Activated CD8-positive, alpha-beta memory T cell treated with anti-CD3 and anti-CD28 coated beads for 4 hours (primary cell): ENCODE measurements at places on chromosomes 1 and 21.

DNA sequence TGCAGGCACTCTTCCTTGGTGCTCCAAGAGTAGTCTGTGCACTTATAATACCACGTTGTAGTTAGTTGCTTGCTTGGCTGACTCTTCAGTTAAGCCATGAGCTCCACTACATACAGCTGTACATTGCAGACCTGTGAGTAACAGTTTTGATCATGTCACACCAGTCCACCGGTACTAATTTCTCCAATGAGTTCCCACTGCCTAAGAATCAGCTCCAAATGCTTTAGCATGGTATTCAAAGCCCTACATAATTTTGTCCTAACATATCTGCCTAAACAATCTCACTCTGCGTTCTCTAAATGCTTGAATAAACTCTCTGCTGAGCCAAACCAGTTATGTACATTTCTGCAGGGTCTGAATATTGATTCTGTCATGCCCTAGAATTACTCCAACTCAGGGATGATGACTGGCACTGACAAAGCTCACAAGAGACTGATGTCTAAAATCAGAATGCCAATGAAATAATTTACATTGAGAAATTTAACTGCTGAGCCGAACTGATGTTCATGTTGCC, 200.7 kb downstream of the LHX8 start:
- no peak for DNase-seq

DNA sequence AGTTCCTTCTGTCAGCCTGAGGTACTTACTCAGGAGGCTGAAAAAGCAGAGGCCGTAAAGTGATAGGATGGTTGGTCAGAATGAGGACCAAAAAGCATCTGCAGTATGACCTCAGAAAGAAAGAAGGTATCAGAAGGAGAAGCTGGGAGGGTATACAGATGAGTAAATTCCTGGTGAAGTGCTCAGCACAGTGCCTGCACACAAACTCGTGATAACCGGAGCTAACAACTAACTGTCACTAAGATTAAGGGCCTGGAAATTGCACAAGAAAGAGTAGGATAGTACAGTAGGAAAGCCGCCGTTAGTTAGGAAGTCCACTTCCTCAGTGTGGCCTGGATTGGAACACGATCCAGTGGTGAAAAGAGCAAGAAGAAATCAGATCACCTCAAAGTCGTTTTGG, 62.6 kb downstream of the VPS26C start:
- no peak for DNase-seq

DNA sequence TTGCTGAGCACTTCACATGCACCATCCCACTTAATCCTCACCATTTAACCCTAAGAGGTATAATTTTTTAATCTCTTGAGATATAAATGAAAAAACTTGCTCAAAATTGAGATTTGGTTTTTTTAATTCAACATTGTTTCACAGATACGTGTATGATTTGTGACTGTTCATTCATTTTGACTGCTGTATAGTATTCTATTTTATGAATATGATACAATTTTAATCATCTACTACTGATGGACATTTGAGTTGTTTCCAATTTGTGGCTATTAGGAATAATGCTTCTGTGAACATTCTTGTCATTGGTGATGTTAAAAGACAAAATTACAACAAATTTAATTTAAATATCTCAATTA, 617 bp upstream of the ZMYM6 start:
- no peak for DNase-seq

- DNase-seq: no peak
These were observed 9.3 kb downstream of the RNF187 start for GRCh38 chr1:228496494-228496893.

GRCh38 chr1:225772323-225772768, 5.3 kb upstream of the SRP9 start:
- DNase-seq: no peak

DNA sequence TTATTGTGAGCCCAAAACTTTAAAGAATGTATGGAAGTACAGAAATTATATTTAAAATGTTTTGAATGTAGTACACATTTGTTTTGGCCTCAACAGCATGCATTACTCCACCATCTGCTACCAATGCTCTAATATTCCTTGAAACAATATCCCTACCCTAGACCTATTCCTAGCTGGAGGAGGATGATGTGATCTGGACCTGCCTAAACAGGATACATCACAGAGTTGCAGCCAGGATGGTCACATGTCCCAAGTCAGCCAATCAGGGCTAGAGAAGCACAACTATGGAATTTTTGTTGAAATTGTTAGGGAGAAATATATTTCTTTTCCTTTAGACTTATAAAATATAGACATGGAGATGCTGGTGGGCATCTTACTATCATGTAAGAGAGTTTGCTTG, 623.3 kb upstream of the NR5A2 start:
- DNase-seq: no peak

DNA sequence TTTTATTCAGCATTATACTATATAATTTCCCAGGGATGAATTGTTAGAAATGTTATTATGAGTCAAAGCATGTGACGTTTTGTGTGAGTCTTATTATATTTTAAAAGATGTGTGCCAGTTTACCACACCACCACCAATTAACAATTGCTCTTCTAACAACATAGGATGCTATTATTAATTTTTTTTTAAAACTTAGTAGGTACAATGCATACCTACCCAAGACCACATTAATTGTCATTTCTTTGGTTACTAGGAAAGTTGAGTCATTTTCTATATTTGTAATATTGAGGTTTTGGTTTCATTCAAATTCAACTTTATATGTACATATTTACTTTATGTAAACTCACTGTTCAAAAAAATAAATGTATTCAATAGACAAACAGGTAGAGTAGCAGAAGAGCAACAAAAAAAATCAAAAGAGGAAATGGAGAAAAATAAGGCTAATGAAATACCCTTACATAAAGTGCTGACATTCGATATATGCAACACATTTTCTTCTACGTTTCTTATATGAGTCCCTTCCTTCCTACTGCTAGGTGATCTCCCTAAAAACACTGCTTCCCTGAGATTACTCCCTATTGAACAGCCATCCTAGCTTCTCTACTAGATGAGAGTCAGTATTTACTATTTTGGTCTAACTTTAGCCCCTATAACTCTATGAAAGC, 9.6 kb downstream of the GCLM start:
- no peak for DNase-seq

GRCh38 chr21:34075760-34076660, 2.6 kb downstream of the MRPS6 start:
- no peak for DNase-seq

- no peak for DNase-seq
These were observed 562.2 kb upstream of the PTBP2 start for GRCh38 chr1:96159379-96159778.

GRCh38 chr1:55904541-55904940, 674.8 kb downstream of the PLPP3 start:
- no peak for DNase-seq

DNA sequence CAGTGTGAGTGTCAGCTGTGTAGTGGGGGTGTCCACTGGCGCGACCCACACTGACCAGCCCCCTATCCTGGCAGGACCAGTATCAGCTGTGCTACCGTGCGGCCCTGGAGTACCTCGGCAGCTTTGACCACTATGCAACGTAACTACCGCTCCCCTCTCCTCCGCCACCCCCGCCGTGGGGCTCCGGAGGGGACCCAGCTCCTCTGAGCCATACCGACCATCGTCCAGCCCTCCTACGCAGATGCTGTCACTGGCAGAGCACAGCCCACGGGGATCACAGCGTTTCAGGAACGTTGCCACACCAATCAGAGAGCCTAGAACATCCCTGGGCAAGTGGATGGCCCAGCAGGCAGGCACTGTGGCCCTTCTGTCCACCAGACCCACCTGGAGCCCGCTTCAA, 28.1 kb upstream of the KDM4A start:
- no peak for DNase-seq

- no peak for DNase-seq
These were observed 383.7 kb downstream of the PRDM2 start for GRCh38 chr1:14083706-14084105.

DNA sequence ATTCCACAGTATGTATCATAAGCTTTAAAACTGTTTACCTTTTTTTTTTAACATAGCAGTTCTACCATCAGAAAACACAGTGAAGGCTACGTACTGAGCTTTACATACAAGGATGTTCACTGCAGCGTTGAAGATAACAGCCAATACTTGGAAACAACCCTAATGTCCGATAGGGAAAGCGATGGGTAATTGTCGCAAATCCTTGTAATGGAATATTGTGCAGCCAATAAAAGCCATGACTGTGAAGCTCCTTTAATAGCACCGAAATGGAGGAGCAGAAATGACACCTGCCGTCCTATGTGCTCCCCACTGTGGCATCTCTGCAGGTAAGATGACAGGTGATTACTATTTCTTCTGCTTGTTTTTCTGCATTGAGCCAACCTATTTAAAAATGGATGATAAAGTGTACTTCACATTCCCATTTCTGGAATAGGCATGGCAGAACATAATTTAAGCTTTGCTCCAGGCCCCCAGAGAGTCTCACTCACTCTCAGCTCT, 523.8 kb downstream of the PTPRU start:
- DNase-seq: no peak

DNA sequence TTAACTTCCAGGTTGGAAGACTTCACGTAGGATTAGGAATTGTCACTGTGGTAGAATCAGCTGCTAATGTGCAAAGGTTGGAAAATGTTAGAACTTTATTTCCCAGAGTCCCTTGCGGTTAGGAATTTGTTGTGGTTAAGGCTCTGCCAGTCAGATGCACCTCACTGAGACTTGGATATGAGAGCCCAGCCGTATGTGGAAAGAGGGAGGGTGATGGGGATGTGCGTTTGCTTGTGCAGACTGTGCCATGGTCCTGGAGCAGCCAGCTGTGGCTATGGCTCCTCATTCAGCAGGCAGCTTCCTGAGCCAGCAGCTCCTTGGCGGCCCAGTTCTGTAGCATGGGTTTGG, 12.5 kb downstream of the S100A10 start:
- DNase-seq: no peak

GRCh38 chr1:45557422-45557944, 6.9 kb downstream of the AKR1A1 start:
- no peak for DNase-seq

DNA sequence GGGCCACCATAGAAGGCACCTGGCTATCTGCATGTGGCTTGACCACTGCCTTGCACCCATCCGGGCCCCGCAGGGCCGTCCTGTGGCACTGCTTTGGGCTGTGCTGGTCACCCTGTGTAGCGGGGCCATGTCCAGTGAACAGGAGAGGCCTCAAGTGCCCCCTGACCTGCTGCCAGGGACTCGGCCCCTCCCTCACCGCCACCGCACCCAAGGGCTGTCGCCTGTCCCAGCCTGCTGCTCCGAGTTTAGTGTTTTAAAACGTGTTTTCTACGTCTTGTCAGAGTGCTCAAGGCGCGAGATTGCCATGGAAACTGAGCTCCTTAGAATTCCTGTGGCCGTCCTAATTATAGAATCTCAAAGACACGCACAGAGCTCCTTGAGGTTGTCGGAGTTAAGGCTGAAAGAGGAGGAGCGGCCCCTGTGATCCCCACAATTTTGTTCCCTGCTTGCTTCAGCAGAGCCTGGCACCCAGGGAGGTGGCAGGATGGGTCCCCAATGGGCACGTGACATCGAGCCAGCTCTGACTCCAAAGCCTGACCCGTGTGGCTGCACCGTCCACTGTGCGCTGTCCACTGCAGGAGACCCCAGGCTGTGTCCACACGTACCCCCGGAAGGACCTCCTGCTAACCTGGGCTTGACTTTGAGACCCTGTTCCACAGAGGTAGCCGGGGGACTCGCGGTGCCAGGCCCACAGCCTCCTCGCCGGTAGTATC, 66.2 kb downstream of the FAAP20 start:
- no peak for DNase-seq

- DNase-seq: no peak
These were observed 115.3 kb downstream of the NTPCR start for GRCh38 chr1:233065685-233066084.
